ENCODE measurements at places on chromosomes 7 and 10. TPM values are rescaled to one million over a fixed set of nuclear protein-coding genes. Genes with fewer than 3 reads are reported as not detected.

- no peak for DNase-seq
Measured at GRCh38 chr10:131312478-131312836, 936 bp upstream of the TCERG1L start.

GRCh38 chr10:4107285-4107851 is 322.4 kb upstream of the KLF6 start:
- no peak for DNase-seq

GRCh38 chr7:41870461-41871138 is 167.7 kb upstream of the INHBA start:
- no peak for DNase-seq

GRCh38 chr7:91717681-91718470 is 162.6 kb downstream of the MTERF1 start:
- DNase-seq = no peak

DNA sequence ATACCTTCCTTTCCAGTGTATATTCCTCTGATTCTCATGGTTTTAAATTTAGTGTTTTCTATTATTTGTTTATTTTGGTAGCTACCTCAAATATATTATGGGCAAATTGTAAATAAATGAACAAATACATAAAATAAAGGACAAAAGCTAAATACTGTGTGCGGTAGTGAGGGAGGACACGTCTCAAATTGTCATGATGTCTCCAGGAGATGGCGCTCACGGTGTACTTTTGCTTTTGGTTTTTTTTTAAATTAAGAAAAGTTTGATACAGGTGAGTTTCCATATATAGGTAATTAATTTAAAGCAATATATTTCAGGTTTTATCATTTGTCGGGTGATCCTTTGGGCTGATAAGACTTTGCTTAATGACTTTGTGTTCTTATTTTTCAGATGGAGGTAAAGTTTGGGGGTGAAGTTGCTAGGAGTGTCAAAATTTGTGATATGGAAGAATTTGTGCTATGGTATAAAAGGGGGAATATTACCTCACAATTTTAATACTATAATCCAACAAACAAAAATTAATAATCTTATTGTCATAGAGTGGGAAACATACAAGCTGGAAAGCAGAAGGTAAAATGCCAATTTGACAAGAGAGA is 68.4 kb upstream of the TMEM229A start:
- DNase-seq = no peak

- DNase-seq = no peak
Measured at GRCh38 chr10:60446070-60446833, 56.6 kb upstream of the ANK3 start.

- DNase-seq = no peak
Measured at GRCh38 chr10:76937181-76937600, 700.4 kb downstream of the KCNMA1 start.

GRCh38 chr7:79455173-79455790 is 1.8 kb upstream of the MAGI2 start:
- no peak for DNase-seq

- no peak for DNase-seq
Measured at GRCh38 chr7:107045195-107045960, 873 bp downstream of the PRKAR2B start.

GRCh38 chr10:102782673-102783551 is 39.2 kb downstream of the WBP1L start:
- peak; percentile 95 for DNase-seq

GRCh38 chr7:2927592-2927991 is 83.5 kb upstream of the GNA12 start:
- DNase-seq = no peak

DNA sequence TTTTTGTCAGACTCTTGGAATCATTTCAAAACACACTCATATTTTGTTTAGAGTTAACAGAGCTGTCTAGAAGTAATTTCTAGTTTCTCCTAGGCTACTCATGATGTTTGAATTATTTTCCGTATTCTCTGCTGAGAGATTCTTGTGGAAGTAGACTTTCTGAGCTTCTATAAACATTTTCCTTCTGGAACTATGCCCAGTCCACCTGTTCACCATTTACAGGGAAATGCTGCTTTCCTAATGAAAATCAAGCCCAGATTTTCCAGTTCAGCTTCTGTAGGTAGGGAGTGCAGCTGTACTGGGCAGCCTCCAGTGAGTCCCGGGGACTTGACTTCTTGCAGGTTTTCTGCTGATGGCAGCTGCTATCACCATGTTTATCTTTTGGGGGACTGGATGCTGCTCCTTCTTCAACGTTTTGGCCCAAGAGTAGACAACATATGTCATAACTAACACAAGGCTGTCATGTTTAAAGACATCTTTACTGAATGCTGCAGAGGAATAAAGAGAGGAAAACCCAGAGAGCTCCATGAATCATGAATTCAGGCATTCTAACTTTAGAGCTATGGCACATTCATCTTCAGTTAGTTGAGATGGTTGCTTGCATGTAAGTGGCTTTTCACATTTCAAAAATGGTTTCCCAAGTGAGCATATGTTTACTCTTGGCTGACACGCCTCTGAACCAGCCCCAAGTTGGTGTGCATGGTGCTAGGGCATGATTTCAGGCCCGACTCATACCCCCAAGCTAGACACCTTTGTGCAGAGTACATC is 85.6 kb downstream of the SDK1 start:
- DNase-seq = no peak

DNA sequence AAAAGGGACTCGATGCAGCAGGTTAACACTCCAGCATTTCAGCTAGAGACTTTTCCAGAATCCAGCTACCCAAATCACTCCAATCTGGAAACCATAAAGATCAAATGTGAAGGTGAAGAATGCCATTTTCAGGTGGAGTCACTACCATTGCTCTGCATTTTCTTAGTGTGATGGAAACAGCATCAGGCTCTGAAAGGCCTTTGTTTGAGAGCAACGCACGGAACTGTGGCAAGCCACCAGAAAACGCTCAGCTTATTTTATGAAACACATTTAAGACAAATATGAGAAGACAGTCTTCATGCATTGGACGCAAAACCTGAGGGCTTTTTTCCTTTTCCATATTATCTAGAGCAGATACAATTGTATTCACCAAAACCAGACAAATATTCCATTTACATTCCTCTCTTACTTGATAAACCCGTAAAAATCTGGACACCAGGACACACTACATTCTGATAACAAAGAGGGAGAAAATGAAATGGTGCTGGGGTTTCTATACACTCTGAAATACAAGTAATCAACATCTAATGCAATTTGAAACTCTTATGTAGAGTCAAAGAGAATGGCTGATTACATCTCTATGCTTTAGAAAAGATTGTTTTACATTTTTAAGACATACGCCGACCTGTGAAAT is 99.1 kb downstream of the NRP1 start:
- peak; percentile 82 for DNase-seq

DNA sequence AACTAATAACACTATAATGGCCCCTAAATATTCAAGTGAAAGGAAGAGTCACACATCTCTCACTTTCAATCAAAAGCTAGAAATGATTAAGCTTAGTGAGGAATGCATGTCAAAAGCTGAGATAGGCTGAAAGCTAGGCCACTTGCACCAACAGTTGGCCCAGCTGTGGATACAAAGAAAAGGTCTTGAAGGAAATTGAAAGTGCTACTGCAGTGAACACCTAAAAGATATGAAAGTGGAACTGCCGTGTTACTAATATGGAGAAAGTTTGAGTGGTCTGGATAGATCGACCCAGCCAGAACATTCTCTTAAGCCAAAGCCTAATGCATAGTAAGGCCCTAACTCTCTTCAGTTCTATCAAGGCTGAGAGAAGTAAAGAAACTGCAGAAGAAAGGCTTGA is 12.1 kb upstream of the SNX13 start:
- no peak for DNase-seq

DNA sequence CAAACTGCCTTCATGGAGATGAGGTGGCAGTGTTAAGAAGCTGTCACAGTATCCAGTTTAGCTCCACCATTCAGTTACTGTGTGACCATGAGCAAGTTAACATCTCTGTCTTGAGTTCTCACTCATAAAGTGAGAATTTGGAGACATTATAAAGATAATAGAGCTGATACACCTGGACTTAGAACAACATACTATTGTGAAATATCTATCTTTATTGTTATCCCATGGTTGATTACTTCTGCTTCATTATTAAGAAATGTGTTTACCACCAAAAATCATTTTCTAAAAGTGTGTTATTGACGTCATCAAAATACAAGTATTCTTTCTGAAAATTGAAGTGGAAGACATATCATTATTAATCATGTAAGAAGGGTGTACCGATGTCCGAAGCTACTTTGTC is 166.9 kb downstream of the SEMA3A start:
- DNase-seq = no peak

DNA sequence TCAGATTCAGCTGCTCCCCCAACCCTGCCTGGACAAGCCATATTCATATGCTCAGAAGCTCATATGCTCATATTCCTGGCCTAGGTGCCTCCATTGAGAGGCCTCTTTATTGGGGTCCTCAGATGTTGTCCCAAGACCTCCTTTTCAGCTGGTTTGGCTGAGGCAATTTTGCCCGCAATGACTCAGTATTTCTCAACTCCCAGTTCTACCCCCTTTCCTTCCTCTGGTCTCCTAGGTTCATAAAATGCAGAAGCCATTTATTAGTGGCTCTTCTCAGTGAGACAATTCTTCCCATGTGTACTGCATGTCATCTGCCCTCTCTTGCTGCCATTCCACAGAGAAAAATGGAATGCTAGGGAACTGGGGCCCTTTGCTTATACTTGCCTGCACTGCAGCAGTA is 110.7 kb downstream of the INHBA start:
- DNase-seq = no peak

GRCh38 chr7:38753347-38753746 is 122.2 kb upstream of the AMPH start:
- no peak for DNase-seq

GRCh38 chr10:51198170-51198569 is 123.9 kb downstream of the PRKG1 start:
- DNase-seq = no peak

Gene ACTR3C
- 5.0 TPM for total RNA-seq

Gene NDUFB2
- 279 TPM for total RNA-seq

Gene DENND2A
- total RNA-seq = 67.3 TPM

Gene CHAT
- not detected for total RNA-seq

Gene COL17A1
- total RNA-seq = 0.26 TPM

Gene KAZALD1
- 3.2 TPM for total RNA-seq

Gene CPA2
- total RNA-seq = not detected

Gene OPN1SW
- total RNA-seq = not detected

Gene GHRHR
- not detected for total RNA-seq

Gene TCERG1L
- not detected for total RNA-seq

Gene PRSS2
- not detected for total RNA-seq
